ENCODE measurements at places on chromosomes 2 and 18. TPM values are rescaled to one million over a fixed set of nuclear protein-coding genes. Genes with fewer than 3 reads are reported as not detected.

The CHRNG gene
- not detected for total RNA-seq

The PPP1R1C gene
- total RNA-seq: 0.53 TPM

The CABLES1 gene
- 19.0 TPM for total RNA-seq

The ZNF521 gene
- total RNA-seq: 181 TPM

The MALL gene
- total RNA-seq: 102 TPM

The SELENOI gene
- total RNA-seq: 30.3 TPM

The GAREM1 gene
- total RNA-seq: 1.9 TPM

The STPG4 gene
- 0.13 TPM for total RNA-seq

The SLC9A2 gene
- under 0.01 TPM for total RNA-seq

The AAMP gene
- total RNA-seq: 87.4 TPM

The HOXD13 gene
- not detected for total RNA-seq
